H9 (cell line): ENCODE measurements at places on chromosomes 5 and 9. TPM values are rescaled to one million over a fixed set of nuclear protein-coding genes. Genes with fewer than 3 reads are reported as not detected.

DNA sequence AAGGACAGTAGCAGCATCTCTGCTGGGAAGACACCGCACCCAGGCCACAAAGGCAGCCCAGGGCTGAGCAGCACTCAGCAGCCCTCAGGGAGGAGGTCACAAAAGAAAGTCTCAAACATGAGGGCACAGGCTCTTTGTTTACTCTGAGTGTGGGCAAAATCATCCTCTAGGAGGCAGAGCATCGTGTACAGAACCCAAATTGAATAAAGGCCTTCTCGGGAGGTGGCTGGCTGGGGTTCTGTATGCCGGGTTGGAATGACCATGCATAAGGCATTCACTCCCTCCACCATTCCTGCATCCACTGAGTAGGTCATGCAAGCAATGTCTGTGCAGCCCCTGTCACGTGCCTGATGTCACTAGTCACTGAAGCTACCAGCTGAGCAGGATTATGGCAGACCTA lies 412.8 kb downstream of the SPOCK1 start:
- DNase-seq = no peak

DNA sequence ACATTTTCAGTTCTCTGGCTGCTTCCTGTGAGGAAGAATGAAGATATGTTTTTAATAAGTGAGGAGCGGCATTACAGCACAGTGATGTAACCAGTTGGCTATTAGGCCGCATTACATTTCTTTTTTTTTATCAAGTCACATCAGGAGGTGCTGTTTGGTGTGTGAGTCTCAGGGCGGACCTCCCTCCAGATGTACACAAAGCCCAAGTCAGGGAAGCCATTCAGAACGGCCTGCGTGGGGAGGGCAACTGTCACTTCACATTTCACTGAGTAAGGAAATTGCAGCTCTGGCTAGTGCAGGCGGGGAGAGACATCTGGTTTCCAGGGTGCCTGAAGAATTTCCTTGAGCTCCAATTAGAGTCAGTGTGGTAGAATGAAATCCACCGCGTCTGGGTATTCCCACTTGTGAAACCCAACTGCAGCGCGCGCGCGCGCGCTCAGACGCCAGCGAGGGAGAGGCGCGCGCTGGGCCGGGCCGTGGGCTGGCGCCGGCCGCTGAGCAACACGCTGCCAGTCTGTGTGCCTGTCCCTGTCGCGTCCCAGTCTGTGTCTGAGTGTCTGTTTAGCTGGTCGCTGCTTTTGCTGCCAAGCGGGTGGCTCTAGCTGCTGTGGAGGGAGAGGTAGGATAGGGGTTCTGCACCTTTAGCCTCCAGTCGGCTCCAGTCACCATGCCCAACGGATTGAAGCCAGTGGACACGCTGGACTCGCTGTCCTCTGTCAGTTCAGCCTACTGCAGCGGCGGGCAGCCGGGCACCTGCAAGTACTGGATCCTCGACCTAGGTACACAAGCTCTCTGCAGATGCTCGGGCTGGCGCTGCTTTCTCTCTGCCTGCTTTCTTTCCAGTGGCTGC lies 140.8 kb upstream of the OTULINL start:
- no peak for DNase-seq

DNA sequence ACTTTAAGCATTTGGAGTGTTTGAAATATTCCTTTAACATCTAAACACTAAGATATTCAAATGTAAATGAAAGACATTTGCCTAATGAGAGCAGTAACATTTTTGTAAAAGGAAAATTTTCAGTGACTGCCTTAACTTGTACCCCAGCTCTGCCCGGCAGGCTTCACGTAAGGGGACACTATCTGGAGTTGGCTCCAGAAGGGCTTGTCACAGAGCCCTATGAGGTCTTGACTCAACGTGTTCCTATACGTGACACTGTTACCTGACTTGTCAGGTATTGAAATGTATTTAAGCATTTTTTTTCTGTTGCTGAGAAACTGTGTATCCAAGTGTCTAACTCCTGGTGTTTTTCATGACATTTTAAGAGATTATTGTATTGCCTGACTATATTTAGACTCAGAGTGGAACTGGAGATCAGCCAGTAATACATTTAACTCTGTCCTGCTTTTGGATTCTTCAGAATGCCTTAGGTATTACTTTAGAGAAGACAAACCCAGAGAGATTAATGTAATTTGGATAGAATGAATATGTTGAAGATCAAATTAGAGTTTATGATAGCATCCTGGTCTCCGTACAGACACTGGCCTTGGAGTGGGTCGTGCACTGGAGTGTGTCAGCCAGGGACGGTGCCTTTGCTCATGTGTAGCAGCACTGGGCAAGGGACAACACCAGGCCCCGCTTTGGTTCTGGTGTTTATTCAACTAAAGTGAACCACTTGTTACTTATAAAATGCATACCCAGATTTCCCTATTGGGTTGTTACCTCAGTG lies 34.6 kb upstream of the PHF2 start:
- DNase-seq = no peak

GRCh38 chr9:84140535-84141101 lies 160.0 kb downstream of the RMI1 start:
- DNase-seq = peak; percentile 63

DNA sequence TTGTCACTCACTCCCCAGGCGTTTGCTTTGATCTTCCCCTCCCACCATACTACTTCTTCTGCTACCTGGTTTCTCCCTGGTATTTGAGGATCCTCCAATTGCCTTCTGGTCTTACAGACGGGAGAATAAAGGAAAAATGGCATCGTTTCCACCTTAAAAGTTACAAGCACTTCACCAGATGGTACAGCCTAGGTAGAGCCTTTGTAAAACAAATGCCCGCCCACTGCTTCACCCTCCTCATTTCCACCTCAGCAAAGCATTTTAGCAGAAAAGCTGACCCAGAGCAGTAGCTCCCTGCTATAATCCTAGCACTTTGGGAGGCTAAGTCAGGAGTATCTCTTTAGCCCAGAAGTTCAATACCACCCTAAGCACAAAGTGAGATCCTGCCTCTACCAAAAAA lies 5.1 kb upstream of the ANXA2R start:
- peak; percentile 46 for DNase-seq

DNA sequence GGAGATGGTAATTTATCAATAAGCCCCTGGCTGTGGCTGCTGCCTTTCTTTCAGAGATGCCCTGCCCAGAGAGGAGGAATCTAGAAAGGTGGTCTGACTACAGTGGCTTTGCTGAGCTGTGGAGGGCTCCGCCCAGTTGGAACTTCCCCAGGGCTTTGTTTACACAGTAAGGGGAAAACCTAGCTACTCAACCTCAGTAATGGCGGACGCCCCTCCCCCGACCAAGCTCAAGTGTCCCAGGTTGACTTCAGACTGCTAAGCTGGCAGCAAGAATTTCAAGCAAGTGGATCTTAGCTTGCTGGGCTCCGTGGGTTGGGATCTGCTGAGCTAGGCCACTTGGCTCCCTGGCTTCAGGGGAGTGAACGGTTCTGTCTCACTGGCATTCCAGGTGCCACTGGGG lies 865.4 kb upstream of the ACO1 start:
- peak; percentile 37 for DNase-seq

DNA sequence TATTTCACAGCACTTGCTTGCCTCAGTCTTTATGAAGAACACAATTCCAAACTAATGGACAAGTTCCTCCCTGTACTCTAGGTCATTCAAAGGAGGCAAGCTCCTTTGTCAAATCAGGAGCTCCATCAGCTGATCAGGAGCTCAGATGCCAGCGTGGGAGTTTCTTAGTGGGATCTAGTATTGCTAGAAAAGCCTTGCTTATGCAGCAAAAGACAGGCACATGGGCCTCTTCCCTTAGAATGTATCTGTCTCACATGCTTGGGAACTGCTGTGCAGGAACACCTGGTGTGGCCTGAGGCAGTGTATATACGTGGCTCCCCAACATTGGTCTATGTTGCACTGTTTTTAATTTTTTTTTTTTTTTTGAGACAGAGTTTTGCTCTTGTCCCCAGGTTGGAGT lies 21.4 kb upstream of the HAVCR1 start:
- DNase-seq = no peak

DNA sequence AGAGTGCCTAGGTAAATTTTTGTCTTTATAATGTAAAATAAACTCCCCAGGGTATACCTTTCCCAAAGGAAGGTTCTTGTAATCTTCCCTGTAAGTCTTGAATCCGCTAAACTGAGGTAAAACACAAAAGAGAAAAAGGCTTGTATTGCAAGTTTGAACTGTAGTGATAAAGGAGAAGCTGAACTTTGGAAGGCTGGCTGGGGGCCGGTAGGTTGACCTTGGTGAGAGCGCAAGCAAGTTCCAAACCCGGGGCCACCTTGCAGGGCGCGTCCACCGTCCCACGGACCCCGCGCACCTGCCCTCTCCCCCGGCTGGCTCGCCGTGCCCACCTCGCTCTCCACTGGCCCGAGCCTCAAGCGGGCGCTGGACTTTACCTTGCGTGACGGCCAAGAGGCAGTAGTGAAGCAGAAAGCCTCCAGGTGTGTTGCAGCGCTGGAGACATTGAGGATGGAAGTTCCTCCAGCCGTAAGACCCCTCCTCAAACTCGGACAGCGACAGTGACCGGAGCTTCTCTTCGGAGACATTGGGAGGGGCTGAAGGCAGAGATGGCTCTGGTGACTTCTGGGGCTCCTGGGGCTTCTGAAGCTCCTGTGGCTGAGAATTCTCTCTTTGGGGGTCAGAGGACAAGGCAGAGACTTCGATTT lies 428 bp downstream of the SLCO4C1 start:
- peak; percentile 60 for DNase-seq

- DNase-seq = no peak
Measured at GRCh38 chr5:29993286-29993685, 1200.2 kb upstream of the CDH6 start.

- no peak for DNase-seq
Measured at GRCh38 chr5:126334760-126335159, 88.4 kb upstream of the GRAMD2B start.

DNA sequence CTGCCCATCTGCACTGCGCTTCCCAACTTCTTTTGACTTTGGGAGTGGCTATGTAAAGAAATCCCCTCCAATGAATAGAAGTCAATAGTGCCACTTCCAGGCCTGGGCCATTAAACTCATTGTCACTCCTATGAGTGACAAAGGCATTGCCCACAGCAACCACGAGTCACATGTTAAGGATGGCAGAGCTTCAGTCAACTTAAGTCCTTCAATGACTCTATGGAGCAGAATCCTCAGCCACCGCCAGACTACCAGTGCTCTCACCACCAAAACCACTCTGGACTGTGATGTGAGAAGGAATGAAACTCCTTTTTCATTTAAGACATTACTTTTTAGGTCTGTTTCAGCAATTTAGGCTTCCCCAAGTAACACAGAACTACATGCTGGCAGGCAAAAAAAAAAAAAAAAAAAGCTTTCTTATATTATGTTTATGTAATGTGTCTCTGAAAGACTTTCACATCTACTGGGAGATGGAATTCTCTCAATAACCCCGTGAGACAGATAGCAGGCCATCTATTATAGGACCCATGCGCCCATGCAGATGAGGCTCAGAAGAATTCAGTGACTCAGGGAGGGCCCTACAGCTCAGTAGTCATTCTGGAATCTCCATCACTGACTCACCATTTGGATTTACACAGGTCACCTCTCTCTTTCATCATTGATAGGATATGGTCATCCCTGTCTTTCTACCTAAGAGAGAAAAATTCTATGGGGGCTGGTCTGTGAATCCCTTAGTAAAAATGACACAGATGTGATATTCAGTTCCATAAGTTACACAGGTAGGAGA lies 180.5 kb downstream of the CEMIP2 start:
- DNase-seq = no peak

Gene MSMP
- 0.83 and 0.97 TPM in 2 replicates for total RNA-seq

Gene FOXE1
- total RNA-seq = not detected in 2 replicates

Gene LIFR
- total RNA-seq = 6.3 and 7.8 TPM in 2 replicates

Gene HTR4
- total RNA-seq = not detected in 2 replicates

Gene GRM6
- total RNA-seq = not detected in 2 replicates
